ENCODE measurements at places on chromosomes 12 and 14. TPM values are rescaled to one million over a fixed set of nuclear protein-coding genes. Genes with fewer than 3 reads are reported as not detected.

DNA sequence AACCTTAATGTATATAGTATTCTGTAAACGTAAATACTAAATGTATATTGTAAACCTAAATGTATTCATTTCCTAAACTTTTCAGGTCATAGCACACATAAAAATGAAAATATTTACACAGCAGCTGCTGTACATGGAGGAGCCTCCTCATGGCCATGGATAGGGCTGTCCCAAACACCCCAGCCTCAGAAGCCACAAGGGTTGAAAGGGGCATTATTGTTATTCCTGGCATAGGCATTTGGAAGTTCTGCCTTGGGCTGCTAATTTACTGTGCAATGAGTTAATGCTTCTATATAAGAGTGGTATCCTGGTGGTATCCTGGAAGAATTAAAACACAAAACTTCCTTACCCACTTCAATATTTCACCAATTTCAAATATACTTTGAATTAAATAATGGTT, 159.4 kb downstream of the SLC5A8 start:
- no peak for DNase-seq

GRCh38 chr12:1638203-1638602, 9.2 kb downstream of the WNT5B start:
- no peak for DNase-seq

DNA sequence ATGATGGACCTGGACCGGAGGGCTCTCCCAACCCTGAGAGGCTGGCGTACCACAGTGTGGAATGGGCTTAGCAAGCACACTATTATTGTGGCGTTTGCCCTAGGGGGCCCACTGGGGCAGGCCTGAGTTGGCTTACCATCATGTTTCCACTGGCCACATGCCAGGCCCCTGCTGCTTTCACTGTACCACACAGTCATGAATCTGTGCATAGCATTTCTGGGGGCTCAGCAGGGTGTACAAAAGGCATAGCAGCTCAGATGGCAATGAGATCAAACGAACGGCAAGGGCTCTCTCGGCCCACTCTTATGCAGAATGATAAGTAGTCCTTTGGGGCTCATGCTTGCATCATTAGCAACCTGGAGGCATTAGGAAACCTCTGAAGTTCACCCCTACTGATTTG, 137.0 kb upstream of the HIF1A start:
- DNase-seq = no peak

DNA sequence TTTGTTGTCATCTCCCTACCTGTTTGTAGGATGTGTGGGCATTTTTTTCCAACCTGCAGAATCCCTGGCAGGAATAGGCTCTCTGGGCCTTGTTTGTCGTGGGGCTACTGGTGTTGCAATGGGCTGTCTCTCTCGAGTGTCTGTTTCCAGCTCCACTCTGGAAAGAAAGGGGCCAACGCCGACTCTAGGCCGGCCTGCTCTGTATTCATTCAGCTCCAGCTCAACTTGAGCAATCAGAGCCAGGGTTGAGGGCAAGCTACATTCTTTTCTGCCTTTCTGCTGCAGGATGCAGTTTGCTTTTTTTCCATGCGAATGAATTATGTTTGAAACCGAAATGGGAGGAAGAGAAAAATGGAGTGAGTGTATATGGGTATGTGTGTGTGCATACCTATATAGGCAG, 2.3 kb downstream of the JDP2 start:
- DNase-seq = no peak

Gene FGF23
- polyA plus RNA-seq = not detected

Gene MYH6
- polyA plus RNA-seq = 0.01 TPM

Gene SLCO1C1
- not detected for polyA plus RNA-seq
